ENCODE measurements at places on chromosomes 7 and 10.
A peak's percentile ranks its signal among the peaks of the same experiment; 100 is the strongest.

GRCh38 chr7:118214833-118215182, 9.7 kb upstream of the ANKRD7 start:
- DNase-seq, result no peak

- peak; percentile 36 for DNase-seq
These were observed 75.2 kb downstream of the PAXIP1 start for GRCh38 chr7:154927624-154928125.

DNA sequence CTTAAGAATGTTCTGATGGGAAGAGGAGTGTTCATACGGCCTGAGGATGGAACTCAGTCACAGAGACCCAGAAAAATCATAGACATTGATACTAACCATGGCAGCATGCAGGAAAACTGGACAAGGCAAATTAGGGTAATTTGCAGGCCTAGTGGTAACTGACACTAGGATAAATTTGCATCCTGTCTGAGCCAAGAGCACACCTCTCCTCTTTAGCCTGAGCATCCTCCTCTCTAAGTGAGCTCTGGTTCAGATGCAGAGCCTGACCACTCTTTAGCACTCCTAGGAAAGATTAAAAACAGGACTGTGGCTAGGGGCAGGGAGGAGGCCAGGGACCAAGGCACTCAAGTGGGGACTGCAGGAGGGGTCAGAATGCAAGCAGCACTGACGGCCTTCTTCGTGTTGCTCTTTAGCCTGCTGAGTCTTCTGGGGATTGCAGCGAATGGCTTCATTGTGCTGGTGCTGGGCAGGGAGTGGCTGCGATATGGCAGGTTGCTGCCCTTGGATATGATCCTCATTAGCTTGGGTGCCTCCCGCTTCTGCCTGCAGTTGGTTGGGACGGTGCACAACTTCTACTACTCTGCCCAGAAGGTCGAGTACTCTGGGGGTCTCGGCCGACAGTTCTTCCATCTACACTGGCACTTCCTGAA, at the start of gene TAS2R41:
TAS2R41 (plus strand) TSS at position 373 of the 650 bp plus-strand sequence; CDS start at position 373, 0 bp downstream.
- DNase-seq, result no peak

DNA sequence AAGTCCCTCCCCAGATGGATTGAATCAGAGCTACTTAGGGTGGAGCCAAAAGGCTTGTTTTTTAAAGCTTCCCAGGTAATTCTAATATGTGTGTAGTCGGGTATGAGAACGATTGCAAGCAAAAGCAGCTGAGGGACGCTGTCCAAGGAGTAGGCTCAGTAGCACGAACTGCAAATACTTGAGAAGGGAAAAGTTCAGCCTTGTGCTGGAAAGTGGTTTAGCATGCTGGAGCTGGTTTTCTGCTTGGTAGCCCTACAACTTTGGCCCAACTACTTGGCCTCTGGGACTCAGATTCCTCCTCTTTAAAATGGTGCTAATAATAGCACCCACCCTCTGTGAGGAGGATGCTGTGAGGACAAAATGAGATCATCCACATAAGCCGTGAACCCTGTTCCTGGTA, 76.2 kb downstream of the AHR start:
- DNase-seq, result no peak

DNA sequence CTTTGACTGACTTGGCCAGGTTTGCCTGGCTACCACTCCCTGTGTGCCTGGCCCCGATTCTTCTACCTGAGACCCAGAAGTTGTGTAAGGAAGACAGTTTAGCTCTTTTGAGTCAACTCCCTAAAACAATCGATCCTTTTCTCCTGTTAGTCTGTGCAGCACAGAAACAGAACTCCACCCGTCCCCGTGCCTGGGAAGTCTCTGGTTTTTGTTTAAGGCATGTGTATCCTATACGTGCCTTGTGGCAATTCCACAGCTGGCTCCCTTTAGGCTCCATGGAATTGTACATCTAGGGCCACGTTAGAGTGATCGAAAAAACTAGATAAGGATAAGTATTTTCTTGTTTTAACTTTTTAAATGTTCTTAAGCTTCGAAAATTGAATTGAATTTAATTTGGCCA, 131.6 kb downstream of the BICC1 start:
- no peak for DNase-seq

Measured in stimulated activated CD4-positive, alpha-beta T cell treated with anti-CD3 and anti-CD28 coated beads, TNF-alpha, amount 100 ng/mL, for 4 hours (primary cell).